ENCODE measurements at places on chromosomes 1 and 21.

DNA sequence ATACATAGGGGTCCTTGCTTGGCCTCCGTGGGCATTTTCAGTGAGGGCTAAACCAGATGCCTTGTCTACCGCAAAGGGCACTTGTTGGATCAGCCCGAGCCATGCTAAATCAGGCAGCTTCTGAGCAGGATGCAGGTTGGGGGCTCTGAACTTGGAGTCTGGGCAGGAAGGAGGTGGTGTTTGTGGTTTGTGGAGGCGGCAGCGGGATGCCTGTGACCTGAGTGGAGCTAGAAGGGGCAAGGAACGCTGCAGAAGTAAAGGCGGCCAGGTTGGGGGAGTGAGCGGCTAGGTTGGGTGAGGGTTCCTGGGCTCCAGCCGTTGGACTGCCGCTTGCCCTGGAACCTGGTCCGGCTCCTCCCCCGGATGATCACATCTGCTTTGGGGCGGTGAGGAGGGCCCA, 183.9 kb downstream of the CAMTA1 start:
- peak; percentile 36 for DNase-seq

GRCh38 chr21:29168891-29169315, 38.5 kb downstream of the MAP3K7CL start:
- DNase-seq = no peak

GRCh38 chr1:87512431-87512830, 183.8 kb downstream of the LMO4 start:
- no peak for DNase-seq

- DNase-seq = peak; percentile 58
Observed at GRCh38 chr1:159999204-159999603, 32.6 kb downstream of the PIGM start.

- DNase-seq = peak; percentile 97
Observed at GRCh38 chr21:42093991-42094421, 22.9 kb downstream of the UMODL1 start.

GRCh38 chr1:23787701-23788100, 3.2 kb upstream of the LYPLA2 start:
- no peak for DNase-seq

DNA sequence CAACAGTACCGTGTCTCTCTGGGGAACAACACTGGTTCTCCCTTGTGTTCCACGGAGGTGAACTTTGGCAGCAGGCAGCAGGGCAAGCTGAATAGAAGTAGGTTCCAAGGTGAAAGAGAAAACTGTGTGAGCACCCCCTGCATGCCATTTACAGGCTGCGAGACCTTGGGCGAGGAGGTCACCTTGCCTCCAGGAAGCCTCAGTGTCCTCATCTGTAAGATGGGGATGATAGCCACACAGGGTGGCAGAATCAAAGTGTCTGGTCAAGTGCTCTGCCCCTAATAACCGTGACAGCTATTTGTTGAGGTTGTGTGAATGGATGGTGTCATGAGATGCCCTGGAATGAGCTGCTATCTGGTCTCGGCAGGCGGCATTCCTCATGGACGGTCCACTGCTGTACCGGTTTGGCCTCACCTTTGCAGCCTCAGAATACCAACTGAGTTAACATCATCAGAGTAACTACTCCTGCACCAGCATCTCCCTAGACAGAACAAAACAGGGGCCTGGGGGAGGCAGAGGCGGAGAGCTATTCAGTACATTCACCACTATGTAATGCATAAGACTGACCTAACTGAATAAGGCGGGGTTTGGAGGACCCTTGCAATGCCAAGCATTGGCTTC, 7.4 kb upstream of the KLHDC7A start:
- no peak for DNase-seq

- DNase-seq = peak; percentile 29
Observed at GRCh38 chr21:25636727-25637126, 2.3 kb upstream of the JAM2 start.

- DNase-seq = no peak
Observed at GRCh38 chr1:109156916-109157385, 43.0 kb downstream of the ELAPOR1 start.

- no peak for DNase-seq
Observed at GRCh38 chr1:245843101-245843500, 664.0 kb downstream of the SMYD3 start.

- DNase-seq = no peak
Observed at GRCh38 chr1:177080564-177080963, 83.9 kb downstream of the ASTN1 start.

DNA sequence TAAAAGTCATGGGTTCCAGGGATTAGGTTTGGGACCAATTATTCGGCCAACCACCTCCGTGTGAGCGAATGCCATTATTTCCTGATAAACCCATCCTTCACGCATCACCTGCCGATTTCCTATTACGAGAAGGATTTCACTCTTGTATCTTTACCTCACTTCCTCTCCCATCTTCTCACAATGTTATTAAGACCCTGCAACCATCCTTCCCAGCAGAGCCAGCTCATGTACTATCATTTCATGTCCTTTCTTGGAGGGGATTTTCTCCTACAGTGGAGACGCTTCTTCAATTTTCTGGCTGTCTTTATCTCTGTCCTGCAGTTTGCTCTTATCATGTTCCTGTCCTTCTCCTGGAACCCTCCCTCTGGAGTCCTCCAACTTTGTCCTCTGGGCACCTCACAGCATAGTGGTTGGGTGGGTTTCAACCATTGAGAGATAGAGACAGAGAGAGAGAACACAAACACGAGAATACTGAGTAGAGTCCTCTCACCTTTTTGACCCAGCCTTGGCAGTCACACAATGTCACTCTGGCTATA, 192.2 kb downstream of the DYRK1A start:
- DNase-seq = no peak

DNA sequence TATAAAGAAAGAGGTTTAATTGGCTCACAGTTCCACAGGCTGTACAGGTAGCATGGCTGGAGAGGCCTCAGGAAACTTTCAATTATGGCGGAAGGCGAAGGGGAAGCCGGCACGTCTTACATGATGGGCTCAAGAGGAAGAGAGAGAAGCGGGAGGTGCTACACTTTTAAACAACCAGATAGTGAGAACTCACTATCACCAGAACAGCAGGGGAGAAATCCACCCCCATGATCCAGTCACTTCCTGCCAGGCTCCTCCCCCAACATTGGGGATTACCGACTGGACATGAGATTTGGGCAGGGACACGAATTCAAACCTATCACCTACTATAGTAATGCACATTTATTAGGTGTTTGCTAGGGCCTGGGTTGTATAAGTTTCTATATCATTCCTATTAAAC, 117.8 kb downstream of the ZMYM4 start:
- DNase-seq = no peak

DNA sequence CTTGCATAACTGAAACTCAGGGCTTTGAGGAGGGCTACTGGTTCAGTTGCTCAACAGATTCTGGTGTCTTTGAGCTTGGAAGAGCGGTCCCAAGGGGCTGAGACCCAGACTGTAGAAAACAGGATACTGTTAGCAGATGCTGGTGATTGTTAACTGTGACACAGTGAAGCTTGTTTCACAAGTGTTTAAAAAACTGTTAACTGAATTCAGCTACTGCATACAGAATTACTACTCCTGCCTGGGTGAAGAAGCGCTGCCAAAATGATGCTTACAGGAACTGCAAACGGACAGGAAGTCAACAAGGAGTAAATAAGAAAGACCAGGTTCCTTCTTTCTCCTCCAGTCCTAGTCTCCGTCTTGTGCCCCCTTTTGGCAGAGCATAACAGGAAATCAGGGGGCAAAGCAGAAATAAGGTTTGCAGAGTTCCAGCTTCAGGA, 195.3 kb upstream of the USP25 start:
- no peak for DNase-seq

DNA sequence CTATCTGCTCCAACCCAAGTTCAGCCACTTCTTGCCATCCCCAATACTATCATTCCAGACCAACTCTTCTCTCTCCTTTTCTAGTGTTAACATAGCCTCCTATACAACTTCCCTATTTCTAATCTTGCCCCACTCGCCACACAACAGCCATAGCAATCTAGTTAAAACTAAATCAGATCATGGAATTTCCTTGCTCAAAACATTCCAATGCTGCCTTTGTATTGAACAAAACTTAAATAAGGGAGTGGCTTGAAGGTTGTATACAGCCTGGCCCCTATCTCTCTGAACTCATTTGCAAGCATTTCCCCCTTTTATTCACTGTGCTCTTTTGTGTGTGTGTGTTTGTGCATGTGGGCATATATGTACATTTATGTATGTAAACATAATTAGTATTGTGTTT, 118.1 kb upstream of the SGIP1 start:
- DNase-seq = no peak
